ENCODE measurements at places on chromosomes 4 and X. TPM values are rescaled to one million over a fixed set of nuclear protein-coding genes. Genes with fewer than 3 reads are reported as not detected.

Gene MXRA5
- 0.13 TPM for total RNA-seq

Gene KCNE5
- 0.29 TPM for total RNA-seq

Gene TMEM156
- 0.77 TPM for total RNA-seq

DNA sequence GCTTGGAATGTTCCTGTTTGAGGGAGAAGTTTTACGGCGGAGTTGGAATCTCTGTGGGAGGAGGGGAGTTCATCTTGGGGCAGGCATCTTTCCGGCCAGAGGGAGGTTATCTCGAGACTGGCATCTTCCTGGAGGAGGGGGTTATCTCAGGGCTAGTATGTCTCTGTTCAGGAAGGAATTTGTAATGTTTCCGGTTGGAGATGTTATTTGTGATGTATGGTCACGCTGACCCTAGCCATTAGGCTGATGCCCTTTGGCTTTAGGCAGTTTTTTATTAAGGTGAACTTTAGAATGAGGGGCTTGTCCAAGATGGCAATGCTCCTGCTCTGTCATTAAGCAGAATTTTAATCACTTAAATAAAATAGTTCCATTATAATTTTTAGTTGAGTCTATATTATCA is 449.7 kb downstream of the PCDH10 start:
- no peak for DNase-seq

- no peak for DNase-seq
Measured at GRCh38 chr4:167380964-167381363, 146.7 kb upstream of the SPOCK3 start.

GRCh38 chr4:38287101-38287851 is 327.1 kb downstream of the PTTG2 start:
- no peak for DNase-seq

- peak; percentile 32 for DNase-seq
Measured at GRCh38 chr4:120327276-120327675, 260.6 kb upstream of the MAD2L1 start.

DNA sequence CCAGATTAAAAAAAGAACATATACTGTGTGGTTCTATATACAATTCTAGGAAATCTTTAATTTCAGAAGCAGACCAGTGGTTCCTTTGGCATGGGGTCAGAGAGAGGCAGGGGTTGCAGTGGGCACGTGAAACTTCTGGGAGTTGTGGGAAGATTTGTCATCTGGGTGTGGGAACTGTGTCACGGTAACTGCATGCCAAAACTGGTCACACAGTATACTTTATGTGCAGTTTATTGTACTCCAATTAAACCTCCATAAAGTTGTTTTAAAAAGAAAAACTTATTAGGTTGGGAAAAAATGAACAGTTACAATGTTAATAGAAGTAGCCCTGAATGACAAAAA is 26.7 kb upstream of the STS start:
- no peak for DNase-seq

DNA sequence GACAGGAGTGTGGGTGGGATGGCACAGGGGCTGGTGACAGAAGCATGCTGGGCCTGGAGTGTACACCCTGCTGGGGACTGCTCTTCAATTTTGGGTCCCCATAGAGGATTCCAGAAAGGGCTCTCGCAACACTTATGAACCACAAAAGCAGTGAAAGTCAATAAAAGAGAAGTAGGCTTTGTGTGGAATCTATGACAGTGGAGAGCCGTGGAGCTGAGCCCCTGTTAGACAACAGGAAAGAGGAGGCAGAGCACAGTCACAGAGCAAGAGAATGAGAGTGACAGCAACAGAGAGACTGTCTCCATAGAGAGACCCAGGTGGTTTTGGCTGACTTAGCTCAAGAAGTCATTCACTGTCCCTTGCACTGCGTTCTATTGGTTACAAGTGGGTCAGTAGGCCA is 135.1 kb upstream of the ATP6AP2 start:
- DNase-seq = no peak

DNA sequence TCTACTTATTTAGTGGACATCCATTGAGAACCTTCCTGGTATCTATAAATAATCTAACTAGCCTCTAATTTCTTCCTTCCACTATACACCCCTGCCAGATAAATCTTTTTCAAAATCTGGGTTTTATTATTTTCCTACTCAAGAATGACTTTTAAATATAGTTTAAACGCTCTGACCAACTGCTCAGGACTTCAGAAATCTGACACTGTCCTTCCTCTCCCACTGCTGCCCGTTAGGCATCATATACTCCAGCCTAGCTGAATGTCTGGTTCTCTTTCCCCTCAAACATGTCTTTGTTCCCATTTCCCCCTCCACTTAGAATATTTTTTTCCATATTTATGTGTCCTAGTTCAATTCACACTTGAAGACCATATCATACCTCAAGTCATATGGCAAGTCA is 35.2 kb upstream of the CBLL2 start:
- no peak for DNase-seq
